ENCODE measurements at places on chromosomes 2 and 18. TPM values are rescaled to one million over a fixed set of nuclear protein-coding genes. Genes with fewer than 3 reads are reported as not detected.
A peak's percentile ranks its signal among the peaks of the same experiment; 100 is the strongest.

The ALK gene
- not detected for total RNA-seq

The PDE11A gene
- 0.61 TPM for total RNA-seq

The CROCC2 gene
- not detected for total RNA-seq

The ASTL gene
- total RNA-seq = 0.34 TPM

The ALKAL2 gene
- total RNA-seq = not detected

The ATRAID gene
- 93.6 TPM for total RNA-seq

The ARHGEF33 gene
- total RNA-seq = 0.30 TPM

The KCNG2 gene
- not detected for total RNA-seq

The UBXN4 gene
- total RNA-seq = 69.7 TPM

The COL3A1 gene
- total RNA-seq = 1.0 TPM

The KHK gene
- 6.7 TPM for total RNA-seq

The SMPD4 gene
- 98.9 TPM for total RNA-seq

The COLEC12 gene
- not detected for total RNA-seq

GRCh38 chr2:128686497-128686859 is 367.8 kb upstream of the HS6ST1 start:
- H3K4me3 ChIP-seq = no peak overlapping the region
- H3K27me3 ChIP-seq = peaks cover 5% of the 10 kb centered on the region
- DNase-seq = no peak
- no peaks in the 10 kb centered on the region for H3K4me1 ChIP-seq
- H3K27ac ChIP-seq = no peak overlapping the region
- no peaks in the 10 kb centered on the region for H3K36me3 ChIP-seq

DNA sequence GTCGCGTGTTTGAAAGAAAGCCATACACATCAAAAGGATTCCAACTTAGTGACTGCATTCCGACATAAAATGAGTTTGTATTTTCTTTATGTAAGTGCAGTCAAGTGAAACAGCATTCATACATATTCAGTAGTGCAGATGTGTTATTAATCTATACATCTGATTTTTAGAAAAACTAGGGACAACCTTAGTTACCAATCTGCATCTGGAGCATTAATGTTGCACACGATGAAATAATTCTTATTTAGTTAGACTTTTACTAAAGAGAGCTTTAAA is 1.9 kb downstream of the GORASP2 start:
- no peaks in the 10 kb centered on the region for H3K27me3 ChIP-seq
- H3K4me3 ChIP-seq = peak overlapping the region; percentile 93
- peaks cover 21% of the 10 kb centered on the region for H3K4me1 ChIP-seq
- no peak for DNase-seq

- no peak for DNase-seq
- no peak overlapping the region for H3K27ac ChIP-seq
- H3K4me1 ChIP-seq = peaks cover 11% of the 10 kb centered on the region
- no peak overlapping the region for H3K4me3 ChIP-seq
- no peaks in the 10 kb centered on the region for H3K36me3 ChIP-seq
- H3K27me3 ChIP-seq = no peaks in the 10 kb centered on the region
Observed at GRCh38 chr2:28635191-28635611, 116.4 kb upstream of the PPP1CB start.

GRCh38 chr2:120616261-120616660 is 119.4 kb upstream of the GLI2 start:
- H3K36me3 ChIP-seq = no peaks in the 10 kb centered on the region
- H3K4me1 ChIP-seq = peaks cover 12% of the 10 kb centered on the region
- no peak overlapping the region for H3K27ac ChIP-seq

DNA sequence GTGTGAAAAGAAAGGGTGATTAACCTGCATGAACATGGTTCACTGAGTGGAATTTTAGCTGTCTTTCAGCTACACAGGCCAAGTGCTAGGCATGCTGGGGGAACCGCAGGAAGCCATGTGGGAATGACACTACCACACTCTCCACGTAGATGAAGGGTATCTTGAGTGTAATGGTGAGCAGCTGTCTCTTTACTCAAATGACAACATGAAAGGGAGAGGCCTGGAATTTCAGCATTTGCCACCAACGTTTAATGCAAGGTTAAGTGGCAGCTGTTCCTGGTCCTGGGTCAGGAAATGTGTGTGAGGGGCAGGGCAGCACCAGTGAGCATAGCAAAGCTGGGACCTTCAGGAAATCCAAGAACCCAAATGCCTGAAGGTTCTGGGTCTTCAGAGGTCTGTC is 588.4 kb downstream of the SLC4A3 start:
- no peaks in the 10 kb centered on the region for H3K27me3 ChIP-seq
- H3K4me1 ChIP-seq = no peaks in the 10 kb centered on the region
- no peak overlapping the region for H3K27ac ChIP-seq
- no peaks in the 10 kb centered on the region for H3K36me3 ChIP-seq
- no peak for DNase-seq
- no peak overlapping the region for H3K4me3 ChIP-seq

- H3K36me3 ChIP-seq = no peaks in the 10 kb centered on the region
- no peaks in the 10 kb centered on the region for H3K4me1 ChIP-seq
- no peak for DNase-seq
Observed at GRCh38 chr2:11551569-11552259, 17.9 kb downstream of the GREB1 start.

DNA sequence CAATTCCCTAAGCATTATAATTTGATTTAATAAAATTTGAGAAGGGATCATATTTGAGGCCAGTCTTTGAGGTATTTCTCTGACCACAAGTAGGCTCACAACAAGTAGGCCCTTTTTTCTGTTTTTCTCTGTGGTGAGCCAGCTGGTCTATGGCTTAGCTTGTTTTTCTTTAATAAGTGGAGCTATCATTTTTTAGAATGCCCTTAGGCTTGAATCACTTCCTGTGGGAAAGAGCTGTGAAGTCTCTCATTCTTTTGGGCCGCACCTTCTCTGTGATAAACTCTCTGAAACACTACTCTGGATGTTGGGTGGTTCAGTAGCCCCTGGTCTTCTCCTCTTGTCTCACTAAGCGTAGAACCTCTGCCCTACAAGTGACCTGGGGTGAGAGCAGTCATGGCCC is 235.9 kb downstream of the SUCLG1 start:
- H3K4me1 ChIP-seq = peaks cover 6% of the 10 kb centered on the region
- no peak overlapping the region for H3K27ac ChIP-seq
- H3K4me3 ChIP-seq = no peak overlapping the region

GRCh38 chr2:239154971-239155805 is 245.6 kb downstream of the HDAC4 start:
- no peak for DNase-seq
- peaks cover 2% of the 10 kb centered on the region for H3K36me3 ChIP-seq
- no peak overlapping the region for H3K27ac ChIP-seq
- no peaks in the 10 kb centered on the region for H3K27me3 ChIP-seq
- no peaks in the 10 kb centered on the region for H3K4me1 ChIP-seq

DNA sequence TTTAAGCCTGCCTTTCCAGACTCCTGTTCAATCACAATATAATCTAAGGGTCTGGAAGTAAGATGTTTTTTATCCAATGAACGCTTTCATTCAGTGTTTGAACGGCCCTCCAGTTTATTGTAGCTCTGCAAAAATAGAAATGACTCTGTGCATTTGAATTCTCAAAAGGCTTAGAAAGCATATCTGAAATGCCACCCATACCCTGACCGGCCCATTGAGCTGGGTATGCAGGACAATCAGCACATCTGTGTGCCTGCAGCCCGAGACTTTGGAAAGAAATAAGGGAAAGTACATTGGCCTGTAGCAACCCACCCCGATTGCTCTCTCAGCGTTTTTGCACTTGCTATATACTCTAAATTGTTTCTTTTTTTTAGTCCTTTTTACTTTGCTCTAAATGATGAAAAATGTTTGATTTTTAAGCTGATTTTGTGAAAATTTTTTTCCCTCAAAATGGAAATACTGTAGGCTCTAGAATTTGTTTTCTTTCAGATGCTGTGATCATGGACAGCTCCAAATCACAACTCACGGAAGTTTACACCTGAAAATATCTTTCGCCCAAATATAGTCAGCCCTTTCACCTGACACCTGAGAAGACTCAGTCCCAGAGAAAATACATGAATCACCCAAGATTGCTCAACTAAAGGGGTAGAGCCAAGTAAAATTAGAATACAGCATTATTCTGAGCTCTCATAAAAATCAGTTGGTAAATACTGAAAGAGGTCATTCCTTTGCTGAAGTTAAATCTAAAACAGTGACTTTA is 194.5 kb upstream of the SIX3 start:
- H3K4me3 ChIP-seq = no peak overlapping the region
- DNase-seq = no peak
- H3K27me3 ChIP-seq = no peaks in the 10 kb centered on the region
- H3K27ac ChIP-seq = no peak overlapping the region
- 0 out of 2 replicates have a peak, but pooled peaks cover 4% of the 10 kb centered on the region for H3K4me1 ChIP-seq

GRCh38 chr2:133223226-133223625 is 345.0 kb downstream of the NCKAP5 start:
- H3K27ac ChIP-seq = no peak overlapping the region
- no peak overlapping the region for H3K4me3 ChIP-seq
- no peak for DNase-seq
- H3K36me3 ChIP-seq = no peaks in the 10 kb centered on the region
- no peaks in the 10 kb centered on the region for H3K27me3 ChIP-seq

- no peak for DNase-seq
- peaks cover 19% of the 10 kb centered on the region for H3K4me1 ChIP-seq
- no peaks in the 10 kb centered on the region for H3K36me3 ChIP-seq
- no peak overlapping the region for H3K27ac ChIP-seq
- no peaks in the 10 kb centered on the region for H3K27me3 ChIP-seq
Observed at GRCh38 chr18:34932792-34933466, 108.3 kb upstream of the MAPRE2 start.

GRCh38 chr18:13371689-13372418 is 153.3 kb downstream of the LDLRAD4 start:
- H3K4me3 ChIP-seq = no peak overlapping the region
- H3K27me3 ChIP-seq = no peaks in the 10 kb centered on the region
- peaks cover 21% of the 10 kb centered on the region for H3K4me1 ChIP-seq
- no peak for DNase-seq
- no peak overlapping the region for H3K27ac ChIP-seq
- no peaks in the 10 kb centered on the region for H3K36me3 ChIP-seq

Data from HCT116 (cell line).